Left lobe of liver (tissue), 2 donors: ENCODE measurements at places on chromosomes 6 and 20.

DNA sequence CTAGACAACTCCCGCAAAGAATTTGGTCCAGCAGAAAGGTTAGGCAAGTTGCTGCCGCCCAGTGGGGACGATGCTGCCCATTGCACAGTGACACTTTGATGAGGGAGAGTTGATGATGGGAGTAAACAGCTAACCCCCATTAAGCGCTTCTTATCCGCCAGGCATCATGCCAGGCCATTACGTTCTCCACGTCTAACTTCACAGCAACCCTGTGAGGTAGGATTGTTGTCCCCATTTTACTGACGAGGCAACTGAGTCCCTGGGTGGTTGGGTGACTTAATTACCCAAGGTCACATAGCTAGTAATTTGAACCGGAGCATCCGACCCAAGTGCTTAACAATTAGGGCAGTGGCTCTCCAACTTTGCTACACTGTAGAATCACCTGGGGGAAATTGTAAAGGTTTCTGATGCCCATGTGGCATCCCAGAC lies 738 bp downstream of the RALGAPB start:
- no peak for DNase-seq

DNA sequence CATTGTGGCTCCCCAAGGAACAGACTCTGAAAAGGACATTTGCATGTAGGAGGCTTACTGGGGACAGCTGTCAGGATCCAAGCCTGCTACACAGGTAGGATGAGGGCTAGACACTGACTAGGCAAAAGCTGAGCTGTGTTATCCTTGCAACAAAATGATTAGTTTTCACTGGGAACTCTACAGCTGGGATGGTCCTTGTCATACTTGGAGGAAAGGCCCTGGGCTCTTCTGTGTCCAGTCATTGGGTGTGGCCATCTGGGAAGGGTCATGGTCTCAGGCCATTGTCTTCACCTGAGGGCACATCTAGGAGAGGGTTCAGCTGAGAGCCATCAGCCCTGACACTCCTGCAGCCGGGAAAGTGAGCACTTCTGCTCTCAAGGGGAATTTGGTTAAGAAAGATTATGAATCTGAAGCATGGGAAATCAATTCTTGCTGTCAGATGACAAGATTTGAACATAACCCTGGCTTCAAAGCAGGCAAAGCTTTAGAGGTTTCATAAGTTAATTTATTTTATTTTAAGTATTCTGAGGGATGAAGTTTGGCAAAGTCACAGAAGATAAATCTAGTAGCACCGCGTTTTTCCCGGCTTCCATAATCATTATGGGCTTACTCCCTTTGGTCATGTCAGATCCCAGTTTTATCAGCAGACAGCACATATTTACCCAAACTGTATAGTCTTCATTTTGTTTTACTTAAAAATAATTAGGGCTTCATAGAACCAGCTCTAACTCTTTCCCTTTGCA lies 78.4 kb upstream of the SLC22A23 start:
- no peak for DNase-seq

DNA sequence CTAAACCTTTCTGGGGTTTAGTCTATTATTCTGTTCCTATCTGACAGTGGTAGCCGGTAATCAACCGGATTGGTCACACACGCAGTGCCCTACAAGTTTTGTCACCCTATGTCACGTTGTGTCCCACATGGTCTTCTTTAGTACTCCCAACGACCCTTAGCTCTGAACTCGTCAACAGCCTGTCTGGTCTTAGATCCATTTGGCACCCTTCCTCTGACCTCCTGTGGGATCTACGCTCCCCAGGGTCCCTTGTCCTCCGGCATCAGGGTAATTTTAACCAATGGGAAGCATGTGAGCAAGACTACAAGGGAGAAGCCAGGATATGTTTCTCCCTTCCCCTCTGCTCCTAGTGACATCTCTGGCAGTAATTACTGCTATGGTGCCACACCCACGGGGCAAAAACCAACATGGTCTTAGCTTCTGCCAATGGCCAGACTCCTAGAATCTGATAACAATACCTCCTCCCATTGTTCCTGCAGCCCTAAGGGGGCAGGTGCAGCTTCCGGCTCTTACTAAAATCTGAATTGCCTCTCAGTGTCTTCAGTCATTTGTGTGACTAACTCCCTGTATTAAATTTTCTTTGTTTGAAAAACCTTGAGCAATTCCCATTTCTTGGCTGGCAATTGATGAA lies 56.6 kb downstream of the MAFB start:
- DNase-seq: no peak

DNA sequence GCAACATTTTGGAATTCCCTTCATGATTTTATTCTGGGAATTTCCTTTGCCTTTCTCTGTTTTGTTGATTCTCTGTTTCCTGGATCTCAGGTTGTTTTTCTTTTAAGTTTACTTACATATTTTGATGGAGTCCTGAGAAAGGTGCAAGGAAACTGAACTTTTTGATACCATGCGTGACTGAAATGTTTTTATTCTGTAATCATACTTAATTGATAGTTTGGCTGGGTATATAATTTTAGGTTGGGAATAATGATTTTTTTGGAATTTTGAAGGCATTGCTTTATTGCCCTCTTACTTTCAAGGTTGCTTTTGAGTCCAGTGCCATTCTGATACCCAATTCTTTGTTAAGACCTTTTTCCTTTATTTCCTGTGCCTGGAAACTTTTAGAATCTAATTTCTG lies 45.2 kb downstream of the LRRC1 start:
- DNase-seq: no peak

DNA sequence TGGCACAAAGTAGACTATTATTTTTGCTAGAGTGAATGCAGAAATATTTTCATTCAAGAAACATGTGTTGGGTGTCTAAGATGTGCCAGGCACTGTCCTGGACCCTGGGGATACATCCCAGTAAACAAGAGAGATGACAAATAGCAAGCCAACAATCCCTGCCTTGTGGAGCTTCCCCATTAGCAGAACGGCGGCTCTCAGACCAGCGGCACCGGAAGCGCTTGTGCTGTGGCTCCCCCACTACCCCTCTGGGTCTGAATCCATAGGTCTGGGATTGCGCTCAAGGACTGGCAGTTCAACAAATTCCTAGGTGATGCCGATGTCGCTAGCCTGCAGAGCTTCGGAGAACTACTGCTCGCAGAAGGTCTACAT lies 98.5 kb upstream of the AGPAT4 start:
- peak; percentile 15 for DNase-seq

DNA sequence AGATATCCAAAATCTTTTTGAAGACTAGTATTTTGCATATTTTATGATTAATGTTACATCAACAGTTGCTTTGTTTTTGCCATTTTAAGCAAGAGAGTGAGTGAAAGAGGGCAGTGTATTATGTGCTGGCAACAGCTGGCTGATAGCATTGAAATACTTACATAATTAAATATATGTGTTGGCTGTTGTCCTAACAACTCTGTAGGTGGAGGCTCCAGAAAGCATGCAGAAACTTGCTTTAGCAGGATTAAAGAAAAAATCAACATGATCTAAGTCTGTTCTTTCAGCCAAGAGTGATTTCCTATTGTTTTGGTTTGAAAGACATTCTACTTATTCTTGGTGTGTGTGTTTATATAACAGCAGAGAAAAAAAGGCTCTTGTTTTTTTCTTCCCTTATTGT lies 127.5 kb downstream of the CDKAL1 start:
- no peak for DNase-seq

DNA sequence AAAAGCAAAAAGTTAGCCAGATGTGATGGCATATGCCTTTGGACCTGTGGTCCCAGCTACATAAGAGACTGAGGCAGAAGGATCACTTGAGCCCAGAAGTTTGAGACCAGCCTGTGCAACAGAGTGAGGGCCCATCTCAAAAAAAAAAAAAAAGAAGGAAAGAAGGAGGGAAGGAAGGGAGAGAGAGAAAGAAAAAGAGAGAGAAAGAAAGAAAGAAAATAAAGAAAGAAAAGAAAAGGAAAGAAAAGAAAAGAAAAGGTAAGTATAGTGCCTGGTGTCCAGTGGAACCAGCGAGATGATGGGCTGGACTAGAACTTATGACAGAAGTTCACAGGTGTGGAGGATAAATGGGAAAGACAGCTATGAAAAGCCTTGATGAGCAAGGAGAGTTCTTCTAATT lies 100.9 kb downstream of the QRSL1 start:
- no peak for DNase-seq

- DNase-seq: no peak
Measured at GRCh38 chr6:44559486-44560270, 172.2 kb downstream of the CDC5L start.

DNA sequence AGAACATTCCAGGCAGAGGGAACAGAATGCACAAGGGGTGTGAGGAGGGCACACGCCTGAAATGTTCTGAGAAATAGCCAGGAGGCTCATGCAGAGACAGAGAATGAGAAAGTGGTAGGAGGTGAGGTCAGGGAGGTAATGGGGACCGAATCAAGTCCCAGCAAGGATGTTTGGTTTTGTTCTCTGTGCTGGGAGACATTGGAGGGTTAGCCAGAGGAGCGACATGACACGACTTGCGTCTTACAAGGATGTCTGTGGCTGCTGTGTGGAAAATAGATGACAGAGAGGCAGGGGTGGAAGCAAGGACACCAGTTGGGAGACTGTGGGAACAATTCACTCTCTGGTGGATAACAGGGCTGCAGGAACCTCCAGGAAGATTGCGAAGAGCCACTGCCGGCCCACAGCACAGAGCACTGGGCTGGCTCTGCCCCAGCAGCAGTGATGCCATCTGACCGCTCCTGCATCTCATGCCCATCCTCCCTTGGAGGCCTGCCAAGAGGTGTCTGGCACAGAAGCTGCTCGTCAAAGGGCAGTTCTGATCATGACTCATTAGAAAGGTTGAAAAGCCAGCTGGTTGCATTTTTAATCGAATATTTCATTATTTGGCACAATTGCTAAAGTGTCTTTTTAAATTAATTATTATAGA lies 57.7 kb upstream of the CD83 start:
- peak; percentile 88 for DNase-seq

- no peak for DNase-seq
Measured at GRCh38 chr6:29628419-29629281, 4.3 kb downstream of the GABBR1 start.

DNA sequence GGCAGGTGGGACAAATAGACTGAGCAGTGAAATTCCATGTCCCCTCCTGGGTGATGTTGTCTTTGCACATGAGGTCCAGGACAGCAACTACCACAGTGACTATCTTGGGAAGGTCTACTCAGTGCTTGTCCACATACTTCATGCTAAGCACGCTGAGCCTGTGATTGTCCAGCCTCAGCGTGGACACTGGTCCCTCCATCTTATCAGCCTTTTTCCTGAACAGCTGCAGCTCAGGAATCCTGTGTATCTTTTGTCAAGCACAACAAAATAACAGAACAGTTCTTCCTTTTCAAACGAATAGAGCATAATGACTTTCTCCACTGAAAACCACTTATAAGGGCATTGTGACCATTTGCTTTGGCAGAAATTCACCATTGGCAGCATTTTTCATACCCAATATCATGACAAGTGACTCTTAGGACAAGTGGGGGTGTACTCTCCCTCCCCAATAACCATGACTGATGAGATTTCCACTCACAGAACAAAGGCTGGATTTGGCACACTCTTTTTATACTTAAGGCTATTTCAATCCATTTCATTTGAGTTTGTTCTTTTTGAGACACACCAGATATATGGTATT lies 90.3 kb downstream of the FYN start:
- DNase-seq: no peak

DNA sequence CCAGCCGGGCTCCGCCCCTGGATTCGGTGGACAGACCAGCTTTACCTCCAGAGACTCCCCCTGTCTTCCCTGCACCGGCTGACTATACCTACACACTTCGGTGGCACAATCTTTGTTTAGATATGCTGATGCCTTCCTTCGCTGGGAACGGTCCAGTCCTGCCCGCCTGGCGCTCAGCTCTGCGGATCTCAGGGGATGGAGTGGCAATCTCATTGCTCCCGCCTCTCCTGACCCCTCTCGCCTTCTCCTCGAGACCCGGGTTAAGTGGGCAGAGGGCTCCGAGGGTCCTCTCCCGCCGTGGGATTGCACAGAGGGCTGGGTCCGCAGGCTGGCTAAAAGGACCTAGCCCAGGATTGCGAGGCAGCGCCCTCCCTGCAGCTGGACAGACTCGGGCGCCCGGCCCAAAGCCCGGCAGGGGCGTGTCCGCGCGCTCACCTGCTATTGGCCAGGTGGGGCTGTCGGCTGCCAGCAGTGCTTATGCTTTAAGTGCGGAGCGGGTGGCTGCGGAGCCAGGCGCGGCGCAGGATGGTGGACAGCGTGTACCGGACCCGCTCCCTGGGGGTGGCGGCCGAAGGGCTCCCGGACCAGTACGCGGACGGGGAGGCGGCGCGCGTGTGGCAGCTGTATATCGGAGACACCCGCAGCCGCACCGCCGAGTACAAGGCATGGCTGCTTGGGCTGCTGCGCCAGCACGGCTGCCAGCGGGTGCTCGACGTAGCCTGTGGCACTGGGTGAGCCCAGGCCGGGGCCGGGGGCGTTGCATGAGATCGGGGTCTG lies at the start of gene GNMT:
Gene GNMT, plus strand, starts transcription at position 512 of the 777 bp plus-strand sequence. Its CDS starts 14 bp downstream, at position 526.
- DNase-seq: peak; percentile 96

DNA sequence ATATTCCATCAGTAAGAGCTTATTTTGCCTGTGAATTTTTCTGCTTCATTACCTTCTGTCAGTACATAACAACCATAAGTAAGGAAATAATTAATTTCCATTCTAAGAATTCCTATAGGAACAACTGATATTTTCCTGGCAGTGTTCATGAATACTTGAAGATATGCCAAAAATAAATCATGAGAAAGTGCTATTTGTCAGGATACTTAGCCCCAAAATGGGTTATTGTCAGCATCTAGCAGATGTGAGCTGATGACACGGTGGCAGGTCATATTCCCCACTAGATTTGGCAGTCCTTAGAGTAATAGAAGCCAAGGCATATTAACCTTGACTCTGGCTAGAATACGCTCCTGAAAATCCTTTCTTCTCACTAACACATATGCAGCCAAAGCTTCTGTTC lies 43.2 kb upstream of the CRISP1 start:
- DNase-seq: no peak

DNA sequence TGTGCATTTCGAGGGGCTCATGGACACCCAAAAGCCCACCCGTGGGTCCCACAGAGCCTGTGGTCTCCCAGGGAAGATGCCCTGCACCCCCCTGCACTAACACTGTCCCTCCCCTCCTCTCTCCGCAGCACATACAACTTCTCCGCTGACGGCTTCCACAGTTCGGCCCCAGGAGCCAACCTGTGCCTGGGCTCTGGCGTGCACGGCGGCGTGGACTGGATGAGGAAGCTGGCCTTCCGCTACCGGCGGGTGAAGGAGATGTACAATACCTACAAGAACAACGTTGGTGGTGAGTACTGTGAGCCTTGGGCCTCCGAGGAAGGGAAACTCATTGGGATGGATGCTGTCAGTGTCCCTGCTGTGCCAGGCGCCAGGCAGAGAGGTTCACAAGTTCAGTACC lies 183.9 kb downstream of the ZMYND8 start:
- no peak for DNase-seq

- no peak for DNase-seq
Measured at GRCh38 chr20:18628330-18628920, 40.6 kb downstream of the DTD1 start.

DNA sequence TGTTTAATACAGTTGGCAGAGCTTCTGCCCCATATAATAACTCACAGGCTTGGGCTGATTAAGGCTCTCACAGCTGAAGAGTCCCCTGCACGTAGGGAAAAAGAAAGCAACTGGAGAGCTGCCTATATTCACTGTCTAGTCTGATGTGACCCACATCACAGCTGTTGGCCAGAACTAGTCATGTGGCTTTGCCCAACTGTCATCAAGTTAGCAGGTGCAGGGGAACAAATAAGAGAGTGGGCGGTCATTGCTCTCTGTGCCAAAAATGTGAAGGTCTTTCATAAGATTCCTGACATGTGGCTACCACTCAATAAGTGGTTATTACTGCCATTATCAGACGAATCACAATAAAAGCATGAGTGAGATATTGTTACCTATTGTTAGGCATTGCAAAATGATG lies 665.2 kb downstream of the DOK5 start:
- DNase-seq: no peak

GRCh38 chr20:32338665-32339064 lies 19.5 kb upstream of the ASXL1 start:
- DNase-seq: no peak

- DNase-seq: no peak
Measured at GRCh38 chr6:35092362-35093117, 48.6 kb downstream of the TCP11 start.
